ENCODE measurements at places on chromosomes 4 and X.

GRCh38 chr4:118557298-118557851, 127.8 kb upstream of the METTL14 start:
- DNase-seq = no peak

GRCh38 chr4:153825691-153826090, 36.8 kb upstream of the SFRP2 start:
- DNase-seq = no peak

- DNase-seq = no peak
Observed at GRCh38 chr4:104163820-104164219, 330.9 kb downstream of the CXXC4 start.

GRCh38 chr4:169229571-169230028, 41.2 kb downstream of the SH3RF1 start:
- DNase-seq = no peak

- no peak for DNase-seq
Observed at GRCh38 chrX:131693359-131693758, 149.5 kb downstream of the OR13H1 start.

DNA sequence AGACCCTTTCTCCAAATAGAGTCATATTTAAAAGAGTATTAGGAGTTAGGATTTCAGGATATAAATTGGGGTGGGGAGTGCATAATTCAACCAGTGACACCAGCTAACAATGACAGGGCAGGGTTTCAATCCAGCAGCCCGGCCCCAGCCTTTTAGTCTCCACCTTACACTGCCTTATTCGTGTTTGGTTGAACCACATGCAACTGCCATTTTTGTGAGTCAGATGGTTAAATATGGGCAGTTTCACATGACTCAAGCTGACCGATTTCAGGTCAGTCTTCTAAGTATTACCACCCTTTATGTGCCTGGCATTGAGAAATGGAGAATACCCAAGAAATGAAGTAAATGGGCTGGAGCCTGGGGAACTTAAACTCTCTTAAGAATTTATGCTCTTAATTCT, 102.8 kb downstream of the STOX2 start:
- no peak for DNase-seq

DNA sequence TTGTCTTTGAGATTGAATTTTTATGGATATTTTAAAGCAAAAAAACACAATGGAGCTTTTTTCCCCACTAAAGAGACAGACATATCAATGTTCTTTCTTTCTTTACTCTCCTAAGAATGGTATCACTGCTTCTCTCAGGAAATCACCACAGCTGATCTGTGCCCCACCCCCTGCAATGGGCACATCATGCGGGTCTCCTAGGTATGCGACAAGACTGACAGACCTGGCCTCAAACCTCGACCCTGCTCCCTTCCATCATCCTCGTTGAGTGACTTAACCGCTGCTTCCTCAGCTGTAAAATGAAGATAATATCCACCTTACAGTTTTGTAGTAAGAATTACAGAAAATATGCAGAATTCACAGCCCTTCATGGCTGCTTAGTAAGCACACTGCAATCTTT, 58.3 kb downstream of the LEF1 start:
- DNase-seq = no peak

GRCh38 chr4:16027114-16027513, 56.7 kb downstream of the PROM1 start:
- DNase-seq = no peak

DNA sequence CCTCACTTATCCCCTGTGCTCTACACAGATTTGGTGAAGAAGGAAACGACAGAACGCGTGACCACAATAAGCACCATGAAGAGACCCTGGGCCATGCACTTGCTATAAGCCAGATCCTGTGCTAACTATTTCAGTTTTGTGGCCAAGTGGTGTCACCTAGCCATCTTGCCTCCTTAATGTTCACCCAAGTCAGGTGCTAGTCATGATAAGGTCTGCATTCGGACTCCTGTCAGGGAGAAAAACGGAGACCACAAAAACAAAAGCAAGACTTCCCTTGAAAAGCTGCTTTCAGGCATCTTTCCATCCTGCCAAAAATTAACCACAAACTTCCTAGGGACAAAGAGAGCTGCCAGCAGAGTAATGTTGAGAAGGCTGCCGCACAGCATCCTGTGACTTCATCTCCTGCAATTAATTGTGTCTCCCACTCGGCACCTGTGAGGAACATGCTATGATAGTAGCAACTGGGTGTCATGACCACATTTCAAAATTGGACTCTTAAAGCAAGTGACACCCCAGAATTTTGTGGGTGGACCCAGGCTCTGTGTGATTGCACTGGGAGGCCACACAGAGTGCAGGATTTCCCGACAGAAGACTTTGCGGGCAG, 8.8 kb upstream of the IDS start:
- no peak for DNase-seq

GRCh38 chr4:110041735-110042134, 129.1 kb downstream of the EGF start:
- DNase-seq = no peak

- no peak for DNase-seq
Observed at GRCh38 chr4:73275318-73275654, 16.7 kb upstream of the ANKRD17 start.

DNA sequence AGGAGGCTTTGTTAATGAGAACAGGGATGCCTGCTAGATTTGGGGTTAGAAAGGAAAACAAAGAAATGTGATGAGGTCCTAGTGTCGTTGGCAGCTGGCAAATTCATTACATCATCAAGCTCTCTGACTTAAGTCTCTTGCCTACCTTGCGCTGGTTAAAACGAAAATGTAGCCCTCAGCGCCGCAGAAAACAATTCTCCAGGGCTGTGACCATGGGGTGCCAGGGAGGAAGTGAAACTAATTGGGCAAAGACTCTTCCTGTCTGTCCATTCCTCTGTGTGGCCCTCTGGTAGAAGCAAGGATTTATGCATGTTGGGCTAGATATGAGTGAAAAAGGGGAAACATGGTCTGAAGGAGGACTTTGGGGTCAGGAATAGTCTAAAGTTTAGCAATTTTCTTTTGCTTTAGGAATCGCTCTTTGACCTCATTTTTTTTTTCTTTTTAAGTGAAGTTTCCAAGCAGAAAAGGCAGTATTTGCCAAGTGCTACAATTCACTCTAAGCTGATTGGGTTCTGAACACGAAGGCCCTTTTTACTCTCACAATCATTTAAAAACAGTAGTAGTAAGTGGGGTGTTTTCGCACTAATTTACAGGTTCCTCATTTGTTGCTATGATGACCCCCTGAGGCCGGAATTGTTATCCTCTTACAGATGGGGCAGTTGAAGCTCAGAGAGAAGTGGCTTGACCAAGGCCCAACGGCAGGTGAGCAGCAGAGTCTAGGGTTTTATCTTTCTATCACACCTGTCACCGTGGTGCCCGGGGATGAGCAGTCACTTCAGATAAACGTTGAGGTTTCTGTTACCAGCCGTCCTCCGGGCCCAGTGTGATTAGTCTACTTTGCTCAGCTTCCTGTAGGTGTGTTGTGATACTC, 27.3 kb upstream of the CHRNA9 start:
- DNase-seq = peak; percentile 80

- DNase-seq = no peak
Observed at GRCh38 chr4:184664445-184665210, 15.1 kb downstream of the PRIMPOL start.

GRCh38 chr4:48184882-48185281, 50.8 kb upstream of the TXK start:
- no peak for DNase-seq

GRCh38 chr4:177077095-177077971, 232.3 kb upstream of the NEIL3 start:
- no peak for DNase-seq

DNA sequence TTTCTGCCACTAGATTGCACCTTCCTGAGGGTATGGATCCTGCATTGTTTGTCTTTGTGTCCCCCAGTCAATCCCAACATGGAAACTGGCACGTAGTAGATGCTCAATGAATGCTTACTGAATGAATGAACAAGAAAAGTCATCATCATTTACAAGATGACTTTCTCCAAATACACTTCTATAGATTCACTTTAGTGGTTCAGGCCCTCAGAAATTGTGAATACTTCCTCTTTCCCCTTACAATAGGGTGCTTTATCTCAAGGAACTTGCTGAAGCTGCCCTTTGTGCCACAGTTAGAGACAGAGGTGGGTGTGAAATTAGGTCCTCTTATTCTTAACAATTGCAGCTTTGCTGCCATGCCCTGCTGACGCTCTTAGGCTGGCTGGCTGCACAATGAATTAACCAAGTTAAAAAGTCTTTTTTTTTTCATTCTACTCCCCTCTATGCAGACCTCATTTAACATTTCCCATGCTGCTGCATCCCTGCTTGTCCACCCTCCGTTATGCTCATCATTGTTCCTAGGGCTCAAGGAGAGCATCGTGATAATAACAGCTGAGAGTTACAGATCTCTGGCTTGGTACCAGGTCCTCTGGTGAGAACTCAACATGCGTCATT, 108.0 kb upstream of the ZNF518B start:
- DNase-seq = no peak

DNA sequence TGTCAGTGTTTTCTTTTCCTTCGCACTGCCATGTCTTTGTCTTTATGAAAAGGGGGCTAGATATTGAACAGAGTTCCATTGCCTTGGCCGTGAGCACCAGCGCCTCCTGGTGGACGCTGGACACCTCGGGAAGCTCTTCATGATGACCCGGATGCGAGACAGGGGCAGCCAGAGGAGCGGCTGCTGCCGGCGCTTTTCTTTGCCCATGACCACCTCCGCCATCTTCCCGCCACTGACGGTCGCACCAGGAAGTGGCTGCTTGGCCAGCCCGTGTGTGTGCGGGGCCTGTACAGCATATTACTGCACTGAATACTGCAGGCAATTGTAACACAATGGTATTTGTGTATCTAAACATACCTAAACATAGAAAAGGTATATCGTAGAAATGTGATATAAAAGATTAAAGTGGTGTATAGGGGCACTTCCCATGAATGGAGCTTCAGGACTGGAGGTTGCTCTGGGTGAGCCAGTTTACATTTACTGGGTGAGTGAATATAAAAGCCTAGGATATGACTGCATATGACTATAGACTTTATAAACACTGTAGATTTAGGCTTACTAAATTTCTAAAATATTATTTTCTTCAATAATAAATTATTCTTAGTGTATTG, 15.8 kb upstream of the GRIA2 start:
- no peak for DNase-seq

GRCh38 chrX:112473654-112474053, 206.1 kb downstream of the LHFPL1 start:
- no peak for DNase-seq

Data from CD4-positive, CD25-positive, alpha-beta regulatory T cell (primary cell).